ENCODE measurements at places on chromosomes 16 and 17. TPM values are rescaled to one million over a fixed set of nuclear protein-coding genes. Genes with fewer than 3 reads are reported as not detected.

Gene SLC22A31
- 0.98 TPM for total RNA-seq

Gene KRTAP4-5
- total RNA-seq: not detected

Gene PIK3R6
- 2.1 TPM for total RNA-seq

Gene TUFM
- 69.4 TPM for total RNA-seq

Gene FBXW10B
- total RNA-seq: 0.94 TPM

Gene ITGA2B
- 6.2 TPM for total RNA-seq

Gene NPIPA3
- total RNA-seq: 9.0 TPM

Gene CCL8
- total RNA-seq: 10.3 TPM

Gene HS3ST3A1
- 1.0 TPM for total RNA-seq

Gene G6PC3
- 38.3 TPM for total RNA-seq

Gene CYBC1
- 94.5 TPM for total RNA-seq

Gene IGF2BP1
- total RNA-seq: not detected

Gene CDH8
- total RNA-seq: not detected

Gene FAM171A2
- total RNA-seq: 3.7 TPM

Gene ACAP1
- 38.3 TPM for total RNA-seq

Gene TMC7
- 9.6 TPM for total RNA-seq

Gene CRYBA1
- not detected for total RNA-seq

Gene NOXO1
- not detected for total RNA-seq

Gene KRTAP9-8
- not detected for total RNA-seq

Data from sciatic nerve (tissue), 2 donors.